ENCODE measurements at places on chromosomes 6 and 20.

DNA sequence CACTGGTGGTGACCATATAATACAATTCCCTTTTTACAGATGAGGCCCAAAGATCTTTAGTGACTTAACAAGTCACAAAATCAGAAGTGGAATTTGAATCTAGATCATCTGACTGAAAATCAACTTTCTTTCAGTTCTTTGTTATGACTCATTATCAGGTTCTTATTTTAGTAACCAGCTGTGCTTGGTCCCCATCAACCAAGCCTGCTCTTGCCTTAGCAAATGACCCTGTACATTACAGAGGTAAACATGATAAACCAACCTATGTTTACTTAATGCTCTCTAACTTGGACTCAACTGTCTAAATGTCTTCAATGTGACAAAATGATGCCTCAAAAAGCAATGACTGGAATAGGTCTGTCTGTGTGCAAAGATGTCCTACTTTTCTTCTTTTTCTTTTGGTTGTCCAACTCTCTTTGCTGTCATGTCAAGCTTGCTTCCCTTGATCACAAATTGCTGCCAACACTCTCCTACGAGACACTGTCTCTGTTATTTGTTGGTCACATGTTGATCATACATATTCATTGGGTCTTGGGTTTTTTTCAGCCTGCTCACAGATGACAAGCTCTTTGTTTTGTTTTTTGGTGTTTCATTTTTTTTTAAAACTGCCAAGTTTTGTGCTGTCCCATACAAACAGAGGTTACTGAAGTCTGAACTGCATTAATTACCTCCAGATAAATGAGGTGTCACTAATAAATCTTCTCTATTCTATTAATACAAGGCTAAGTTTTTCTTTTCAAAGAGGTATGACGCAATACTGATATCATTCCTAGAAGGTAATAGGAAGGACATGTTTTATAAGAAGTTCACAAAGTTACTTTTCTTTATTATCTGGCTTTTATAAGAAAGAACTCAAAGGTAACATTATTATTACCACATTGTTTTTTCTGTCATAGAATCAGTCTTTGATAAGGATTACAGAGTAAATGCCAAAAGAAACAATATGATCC lies 62.2 kb upstream of the PLN start:
- DNase-seq: no peak

- DNase-seq: no peak
Observed at GRCh38 chr6:62283796-62284411, 2.1 kb downstream of the KHDRBS2 start.

DNA sequence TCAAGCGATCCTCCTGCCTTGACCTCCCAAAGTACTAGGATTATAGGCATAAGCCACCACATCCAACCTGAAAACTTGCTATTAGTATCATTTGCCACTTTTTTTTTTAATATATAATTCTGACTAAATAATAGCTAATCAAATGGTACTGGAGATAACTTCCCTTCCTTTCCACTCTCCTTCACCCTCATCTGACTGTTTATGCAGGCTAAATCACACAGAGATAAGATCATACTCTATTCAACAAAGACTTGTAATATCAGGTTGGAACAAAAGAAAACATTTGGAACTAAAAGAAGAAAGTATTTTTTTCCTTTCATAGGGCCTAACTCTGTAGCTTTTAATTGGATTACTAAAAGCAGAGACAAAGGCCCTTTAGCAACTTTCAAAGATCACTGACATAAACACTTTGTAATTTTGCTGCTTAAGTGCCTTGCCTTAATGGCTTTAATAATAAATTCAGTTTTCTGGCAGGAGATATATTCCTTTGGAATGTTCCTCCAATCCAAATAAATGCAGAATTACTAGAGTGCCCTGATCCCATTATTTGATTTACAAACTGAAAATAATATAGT lies 198.7 kb upstream of the ASCC3 start:
- no peak for DNase-seq

- DNase-seq: no peak
Observed at GRCh38 chr20:11255455-11255854, 581.7 kb upstream of the JAG1 start.

DNA sequence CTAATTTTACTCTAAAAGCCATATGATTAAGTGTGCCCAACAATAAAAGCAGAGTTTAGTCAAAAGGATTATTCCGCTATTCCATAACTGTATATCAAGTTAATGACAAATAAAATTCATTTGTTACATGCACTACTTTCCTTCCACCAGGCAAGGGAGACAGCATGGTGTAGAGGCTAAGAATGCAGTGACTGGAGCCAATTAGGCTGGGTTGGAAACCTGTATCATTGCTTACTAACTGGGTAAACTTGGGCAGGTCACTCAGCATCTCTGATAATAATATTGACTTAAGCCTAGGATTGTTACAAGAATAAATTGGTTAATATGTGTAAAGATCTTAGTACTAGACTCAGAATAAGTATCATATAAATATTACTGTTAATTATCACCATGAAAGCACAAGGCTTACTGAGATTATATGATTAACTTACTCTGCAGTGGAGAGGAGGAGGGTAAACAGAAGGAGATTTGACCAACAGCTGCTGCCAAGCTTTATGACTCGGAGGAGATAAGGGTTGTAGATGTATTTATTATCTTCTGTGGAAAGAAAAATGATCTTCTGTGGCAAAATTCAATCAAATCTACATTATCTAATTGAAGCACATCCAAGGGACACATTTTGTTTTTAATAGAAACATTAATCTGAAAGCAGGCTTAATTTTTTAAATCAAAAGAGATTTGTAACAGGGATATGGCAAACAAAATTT lies 1459.9 kb downstream of the GRIK2 start:
- DNase-seq: no peak

GRCh38 chr6:149563203-149563927 lies 2.8 kb upstream of the GINM1 start:
- no peak for DNase-seq

DNA sequence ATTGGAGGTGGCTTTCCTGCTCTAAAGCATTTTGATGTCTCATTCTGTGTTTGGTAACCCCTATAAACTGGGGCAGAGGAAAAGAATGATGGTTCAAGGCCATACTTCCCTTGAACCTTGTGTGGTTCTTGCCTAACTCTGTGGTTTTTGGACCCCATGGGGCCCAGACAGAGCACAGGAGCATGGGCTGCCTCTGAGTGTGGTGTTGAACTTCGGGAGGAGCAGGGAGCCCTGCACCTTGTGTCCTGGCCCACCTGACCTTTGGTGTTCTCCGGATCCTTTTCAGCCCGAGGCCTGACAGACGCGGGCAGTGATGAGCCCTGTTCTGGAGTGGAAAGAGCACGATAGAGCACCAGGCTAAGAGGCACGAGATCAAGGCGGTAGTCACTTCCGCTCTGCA lies 18.8 kb downstream of the TMEM74B start:
- DNase-seq: no peak

DNA sequence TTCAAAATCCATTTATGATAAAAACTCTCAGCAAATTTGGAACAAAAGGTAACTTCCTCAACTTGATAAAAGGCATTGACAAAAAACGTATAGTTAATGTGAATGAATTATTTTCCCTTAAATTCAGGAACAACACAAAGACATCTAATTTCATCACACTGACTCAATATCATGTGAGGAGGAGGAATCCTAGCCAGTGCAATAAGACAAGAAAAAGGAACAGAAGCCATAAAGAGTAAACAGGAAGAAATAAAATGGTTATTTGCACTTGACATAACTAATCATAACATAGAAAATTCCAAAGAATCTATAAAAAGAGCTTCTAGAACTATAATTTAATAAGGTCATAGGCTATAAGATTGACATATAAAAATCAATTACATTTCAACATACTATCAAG lies 31.4 kb downstream of the CHD6 start:
- no peak for DNase-seq

DNA sequence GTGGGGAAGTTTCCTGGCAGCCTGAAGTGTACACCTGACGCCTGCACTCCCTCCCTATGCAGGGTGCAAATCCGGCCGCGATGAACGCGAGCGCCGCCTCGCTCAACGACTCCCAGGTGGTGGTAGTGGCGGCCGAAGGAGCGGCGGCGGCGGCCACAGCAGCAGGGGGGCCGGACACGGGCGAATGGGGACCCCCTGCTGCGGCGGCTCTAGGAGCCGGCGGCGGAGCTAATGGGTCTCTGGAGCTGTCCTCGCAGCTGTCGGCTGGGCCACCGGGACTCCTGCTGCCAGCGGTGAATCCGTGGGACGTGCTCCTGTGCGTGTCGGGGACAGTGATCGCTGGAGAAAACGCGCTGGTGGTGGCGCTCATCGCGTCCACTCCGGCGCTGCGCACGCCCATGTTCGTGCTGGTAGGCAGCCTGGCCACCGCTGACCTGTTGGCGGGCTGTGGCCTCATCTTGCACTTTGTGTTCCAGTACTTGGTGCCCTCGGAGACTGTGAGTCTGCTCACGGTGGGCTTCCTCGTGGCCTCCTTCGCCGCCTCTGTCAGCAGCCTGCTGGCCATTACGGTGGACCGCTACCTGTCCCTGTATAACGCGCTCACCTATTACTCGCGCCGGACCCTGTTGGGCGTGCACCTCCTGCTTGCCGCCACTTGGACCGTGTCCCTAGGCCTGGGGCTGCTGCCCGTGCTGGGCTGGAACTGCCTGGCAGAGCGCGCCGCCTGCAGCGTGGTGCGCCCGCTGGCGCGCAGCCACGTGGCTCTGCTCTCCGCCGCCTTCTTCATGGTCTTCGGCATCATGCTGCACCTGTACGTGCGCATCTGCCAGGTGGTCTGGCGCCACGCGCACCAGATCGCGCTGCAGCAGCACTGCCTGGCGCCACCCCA lies 1.2 kb downstream of the GPR6 start:
- DNase-seq: no peak

DNA sequence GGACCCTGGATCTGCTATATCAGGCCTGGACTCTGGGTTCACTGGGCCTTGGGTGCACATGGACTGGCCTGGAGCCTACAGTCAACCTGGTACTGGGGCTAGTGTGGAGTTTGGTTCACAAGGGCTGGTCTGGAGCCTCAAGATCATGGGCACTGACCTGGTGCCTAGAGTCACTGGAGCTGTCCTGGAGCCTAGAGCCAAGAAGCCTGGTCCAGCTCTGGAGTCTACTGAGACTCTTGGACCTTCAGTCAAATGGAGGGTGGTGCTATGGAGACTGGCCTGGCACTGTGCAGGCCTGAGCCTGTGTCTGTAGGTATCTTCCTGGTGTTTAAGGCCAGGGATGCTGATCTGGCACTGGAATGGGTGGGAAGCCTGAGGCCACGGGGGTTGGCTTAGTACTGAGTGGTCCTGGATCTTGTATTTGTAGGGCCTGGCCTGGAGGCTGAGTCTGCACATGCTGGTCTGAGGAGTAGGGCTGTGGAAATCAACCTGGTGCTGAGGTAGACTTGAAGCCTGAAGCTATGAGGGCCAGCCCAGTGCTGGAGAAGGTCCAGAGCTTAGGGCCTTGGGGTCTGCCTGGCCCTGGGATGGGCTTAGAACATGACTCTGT lies 16.5 kb upstream of the WFDC9 start:
- no peak for DNase-seq

DNA sequence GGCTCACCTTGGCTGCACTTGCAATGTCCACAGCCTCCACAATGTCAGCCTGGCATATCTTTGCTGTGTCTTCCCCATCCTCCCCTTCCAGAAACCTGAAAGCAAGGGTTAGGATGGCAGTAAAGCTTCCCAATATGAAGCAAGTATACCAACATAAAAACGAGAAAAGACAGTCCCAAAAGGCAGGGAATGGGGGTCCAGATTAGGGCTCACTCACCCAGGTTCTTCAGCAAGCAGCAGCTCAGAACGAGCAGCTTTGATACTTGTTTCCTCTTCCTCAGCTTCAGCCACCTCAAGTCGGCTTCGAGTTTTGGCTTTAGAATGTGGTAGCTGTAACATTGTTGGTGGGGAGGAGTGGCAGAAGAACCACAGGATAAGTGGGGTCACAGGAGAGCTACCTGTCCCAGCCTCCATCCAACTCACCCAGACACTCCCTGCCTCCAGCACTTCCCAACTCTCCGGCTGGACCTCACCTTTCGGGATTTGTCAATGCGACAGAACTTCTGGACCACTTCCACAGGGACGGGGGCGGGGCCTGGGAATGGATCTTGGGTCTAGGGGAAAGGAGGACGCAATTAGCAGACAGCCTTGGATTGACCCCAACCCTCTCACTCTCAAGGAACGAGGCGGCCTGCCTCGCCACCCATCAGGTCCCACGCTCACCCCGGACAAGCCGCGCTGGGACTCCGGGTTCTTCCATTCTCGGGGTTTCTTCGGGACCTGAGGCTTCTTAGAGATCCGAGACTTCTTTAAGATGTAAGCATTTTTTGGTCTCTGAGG lies 708 bp downstream of the WDR46 start:
- no peak for DNase-seq
